Airway epithelial cell (primary cell): ENCODE measurements at places on chromosomes 5 and 9. TPM values are rescaled to one million over a fixed set of nuclear protein-coding genes. Genes with fewer than 3 reads are reported as not detected.

Gene PRSS3
- 73.0 and 77.0 TPM in 2 replicates for total RNA-seq

Gene WDR38
- total RNA-seq: not detected in 2 replicates

Gene CMBL
- 0.98 and 3.1 TPM in 2 replicates for total RNA-seq

Gene SRD5A1
- 29.2 and 32.1 TPM in 2 replicates for total RNA-seq

Gene ZFP37
- total RNA-seq: 0.63 and 1.1 TPM in 2 replicates

Gene FOXD4L6
- total RNA-seq: 0.05 and 0.07 TPM in 2 replicates

Gene SUSD3
- not detected in 2 replicates for total RNA-seq

Gene ANKRD34B
- total RNA-seq: not detected in 2 replicates

Gene FOXD4
- total RNA-seq: 0.21 TPM in 1 of 2 replicates, not detected in the other

Gene SPATA31D4
- not detected in 2 replicates for total RNA-seq

Gene SGCD
- total RNA-seq: not detected in 2 replicates

Gene CER1
- total RNA-seq: not detected in 2 replicates
